Non-pigmented ciliary epithelial cell (primary cell): ENCODE measurements at places on chromosomes 2 and 18.

DNA sequence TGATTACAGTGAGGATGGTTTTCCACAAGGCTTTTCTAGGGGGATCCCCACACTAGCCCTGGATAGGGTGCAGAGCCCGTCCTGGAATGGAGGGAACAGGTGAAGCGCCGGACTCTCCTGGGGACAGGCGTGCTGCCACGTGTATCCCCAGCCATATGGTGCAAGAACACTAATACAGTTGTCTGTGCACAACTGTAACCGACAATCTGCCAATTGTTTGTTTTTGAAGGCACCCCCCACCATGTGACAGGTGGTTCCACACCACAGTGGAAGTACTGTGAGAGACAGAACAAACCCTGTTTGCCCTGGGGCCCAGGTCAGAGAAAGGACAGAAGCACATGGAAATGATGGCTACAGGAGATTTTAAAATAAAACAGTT lies 52.9 kb downstream of the MYCN start:
- DNase-seq, result no peak

GRCh38 chr2:46852598-46852997 lies 63.0 kb downstream of the MCFD2 start:
- no peak for DNase-seq

- no peak for DNase-seq
These were observed 340.4 kb downstream of the NRXN1 start for GRCh38 chr2:50691513-50691912.

GRCh38 chr2:26855466-26855865 lies 7.5 kb downstream of the DPYSL5 start:
- DNase-seq, result no peak

DNA sequence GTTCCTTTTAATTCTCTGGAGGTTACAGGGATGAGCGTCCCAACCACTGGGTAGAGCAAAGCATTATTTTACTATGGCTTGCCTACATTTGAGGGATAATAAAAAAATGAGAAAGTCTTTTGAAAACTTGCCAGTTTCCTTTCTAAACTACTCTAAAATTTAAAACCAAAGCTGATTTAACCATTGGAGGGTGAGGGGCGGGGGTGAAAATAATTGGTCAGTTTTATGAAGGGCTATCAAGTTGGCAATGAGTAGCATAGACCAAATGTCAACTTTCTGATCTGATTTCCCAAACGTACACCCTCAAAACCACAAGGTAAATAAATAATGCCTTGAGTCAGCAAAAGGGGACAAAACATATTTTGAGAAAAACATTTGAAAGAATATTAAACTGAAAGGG lies 85.7 kb upstream of the STK17B start:
- DNase-seq, result no peak

DNA sequence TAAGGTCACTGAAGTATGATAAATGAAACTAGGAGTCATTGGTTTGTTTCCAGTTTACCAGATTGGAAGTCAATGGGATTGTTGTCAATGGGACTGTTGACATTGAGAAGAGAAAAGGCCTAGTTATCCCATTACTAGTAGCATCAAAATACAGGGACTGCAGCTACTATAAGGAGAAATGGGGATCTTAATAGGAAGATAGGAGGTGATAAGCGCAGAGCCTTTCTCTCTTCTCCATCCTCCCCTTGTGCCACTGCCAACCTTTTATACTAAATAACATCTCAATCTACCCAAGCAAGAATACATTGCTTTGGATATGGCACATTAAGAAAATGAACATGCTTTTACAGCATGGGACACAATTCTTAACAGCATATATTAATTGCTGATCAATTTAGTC lies 10.5 kb upstream of the BBS5 start:
- no peak for DNase-seq

GRCh38 chr18:79546781-79547272 lies 132.8 kb upstream of the CTDP1 start:
- no peak for DNase-seq

DNA sequence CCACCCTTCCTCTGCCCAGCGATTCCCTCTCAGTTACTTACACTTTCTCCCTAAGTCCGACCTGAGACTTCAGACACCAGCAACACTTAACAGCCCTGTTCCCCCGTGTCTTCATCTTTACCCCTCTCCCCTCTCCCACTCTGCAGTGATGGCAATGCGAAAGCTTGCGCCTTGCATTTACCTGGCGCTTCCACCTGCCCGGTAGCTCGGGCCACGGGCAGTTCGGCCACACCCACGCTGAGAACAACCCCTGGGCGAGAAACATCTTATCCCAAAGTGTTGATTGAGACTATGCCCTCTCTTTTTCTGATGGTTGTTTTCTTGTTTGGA lies 558 bp downstream of the DNAJC10 start:
- no peak for DNase-seq

DNA sequence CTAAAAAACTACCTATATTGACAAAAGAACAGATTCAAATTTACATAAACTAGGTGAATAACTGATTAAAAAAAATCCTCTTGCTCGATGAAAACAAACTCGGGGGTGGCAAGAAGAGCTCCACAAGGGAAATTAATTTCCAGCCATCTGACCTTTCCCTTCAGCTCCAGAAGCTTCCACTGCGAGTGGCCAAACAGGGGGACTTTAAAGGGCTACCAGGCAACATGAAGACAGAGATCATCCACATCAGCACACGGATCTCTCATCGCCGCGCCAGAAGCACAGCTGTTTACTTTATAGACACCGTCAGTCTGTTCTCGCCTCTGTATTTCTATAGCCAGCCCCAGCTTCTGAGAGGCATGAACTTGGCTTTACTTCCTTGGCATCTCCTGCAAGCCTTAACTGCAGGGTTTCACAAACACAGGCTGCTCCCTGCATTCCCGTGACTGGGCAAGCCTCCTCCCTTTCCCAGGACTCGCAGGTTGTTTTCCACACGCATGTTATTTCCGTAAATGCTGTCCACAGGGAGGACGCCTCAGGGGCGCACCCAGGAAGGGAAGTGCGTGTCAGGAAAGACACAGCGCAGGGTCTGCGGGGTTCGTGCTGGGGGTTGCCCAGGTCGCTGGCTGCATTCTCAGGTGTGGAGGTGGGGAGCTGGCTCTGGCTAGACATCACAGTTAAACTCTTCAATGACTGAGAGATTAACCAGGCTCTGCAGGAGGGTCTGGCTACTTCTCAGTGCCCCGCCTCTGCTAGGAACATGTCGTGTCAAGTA lies 85.0 kb downstream of the USP40 start:
- no peak for DNase-seq

DNA sequence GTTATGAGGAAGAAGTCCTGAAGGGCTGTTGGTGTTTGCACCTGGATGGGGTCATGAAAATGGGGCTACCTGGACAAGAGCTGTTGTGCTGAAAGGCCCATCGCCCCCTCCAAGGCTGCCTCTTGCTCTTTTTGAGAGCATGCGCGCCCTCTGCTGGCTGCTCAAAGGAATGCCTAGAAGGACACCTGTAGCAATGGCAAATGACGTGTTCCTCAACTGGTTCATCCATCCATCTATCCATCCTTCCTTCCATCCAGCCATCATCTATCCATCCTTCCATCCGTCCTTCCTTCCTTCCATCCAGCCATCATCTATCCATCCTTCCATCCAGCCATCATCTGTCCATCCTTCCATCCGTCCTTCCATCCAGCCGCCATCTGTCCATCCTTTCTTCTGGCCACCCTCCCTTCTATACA lies 17.2 kb upstream of the RPL31 start:
- no peak for DNase-seq

- no peak for DNase-seq
These were observed 2.7 kb downstream of the CHAC2 start for GRCh38 chr2:53770264-53770663.

DNA sequence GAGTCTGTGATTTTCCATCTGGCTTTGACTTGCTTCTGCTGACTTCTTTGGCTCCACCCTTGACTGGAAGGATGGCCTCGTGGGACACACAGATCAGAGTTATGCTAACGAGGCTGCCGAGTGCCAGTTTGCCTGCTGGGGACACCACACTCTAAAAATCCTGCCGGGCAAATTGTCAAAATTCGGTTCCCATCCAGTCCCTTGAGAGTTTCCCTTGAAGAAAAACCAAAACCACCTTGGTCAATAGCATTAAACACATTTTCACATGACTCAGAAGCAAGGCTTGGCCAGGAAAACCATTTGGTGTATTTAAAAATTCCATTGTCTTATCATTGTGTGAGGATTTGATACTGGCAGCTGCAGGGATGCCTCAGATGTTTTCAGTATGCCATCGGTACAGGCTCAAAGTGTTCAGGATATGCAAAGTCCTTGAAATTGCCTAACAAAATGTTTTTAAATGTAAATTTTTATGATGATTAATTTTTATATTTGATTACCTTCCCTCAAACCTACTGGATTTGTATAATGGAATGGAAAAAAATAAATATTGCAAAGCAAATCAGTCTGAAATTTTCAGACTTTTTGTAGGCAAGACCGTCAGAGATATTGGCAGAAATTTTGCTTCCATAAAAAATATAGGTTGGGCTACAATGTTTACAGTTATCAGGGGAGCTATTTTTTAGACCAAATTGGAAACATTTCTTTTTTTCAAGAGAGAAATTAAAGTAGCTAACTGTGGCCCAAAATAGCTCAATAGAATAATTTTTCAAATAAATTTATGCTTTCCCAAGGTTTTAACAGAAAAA lies 41.6 kb downstream of the KCNE4 start:
- no peak for DNase-seq

DNA sequence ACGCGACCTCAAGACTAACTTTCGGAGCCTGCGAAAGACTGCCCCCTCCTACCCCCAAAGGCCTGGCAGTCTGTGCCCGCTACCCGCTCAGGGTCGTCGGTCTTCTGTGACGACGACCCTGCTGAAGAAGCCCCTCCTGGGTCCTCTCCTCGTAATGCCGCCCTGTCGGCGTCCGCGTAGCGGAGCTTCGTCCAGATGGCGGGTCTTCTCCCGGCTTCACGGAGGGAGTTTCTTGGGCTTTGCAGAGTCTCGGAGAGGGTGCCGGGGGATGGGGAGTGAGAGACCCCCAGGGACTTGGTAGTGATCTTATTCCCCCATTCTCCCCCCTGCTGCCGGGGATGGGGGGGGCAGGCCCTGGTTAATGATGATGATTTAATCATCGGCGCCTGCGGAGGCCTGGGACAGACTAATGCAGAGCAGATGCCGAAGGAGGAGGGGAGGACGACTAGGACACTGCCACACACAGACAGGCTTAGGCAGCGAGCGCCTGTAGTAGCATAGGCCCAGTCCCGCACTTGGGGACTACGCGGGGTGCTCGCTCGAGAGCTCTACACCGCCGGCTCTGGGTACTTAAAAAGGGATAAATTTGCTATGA lies 528 bp upstream of the PCGF1 start:
- DNase-seq, result no peak

GRCh38 chr2:201515573-201516246 lies 64.2 kb downstream of the STRADB start:
- no peak for DNase-seq

DNA sequence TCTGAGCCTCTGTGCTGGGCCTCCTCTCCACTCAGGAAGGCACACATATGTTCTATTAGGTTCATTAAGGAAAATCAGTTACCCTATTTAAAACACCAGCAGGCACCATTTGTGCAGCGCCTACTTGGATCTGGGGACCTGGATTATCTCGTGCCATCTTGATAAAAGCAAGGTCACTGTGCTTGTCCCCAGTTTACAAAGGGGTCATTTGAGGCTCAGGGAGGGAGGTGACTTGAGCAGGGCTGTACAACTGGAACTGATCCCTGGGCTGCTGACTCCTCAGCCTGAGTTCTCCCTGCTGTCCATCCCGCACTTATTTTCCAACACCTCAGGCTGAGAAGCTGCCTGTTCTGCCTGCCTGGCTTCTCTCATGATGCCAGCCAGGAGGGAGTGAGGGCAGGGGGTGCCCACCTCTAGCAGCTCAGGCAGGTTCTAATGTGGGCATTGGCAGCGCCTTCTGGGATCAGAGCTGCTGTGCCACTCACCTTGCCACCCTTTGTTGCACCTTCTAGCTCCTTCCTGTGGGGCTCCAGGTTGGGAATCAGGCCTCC lies 120.3 kb downstream of the GLI2 start:
- no peak for DNase-seq

DNA sequence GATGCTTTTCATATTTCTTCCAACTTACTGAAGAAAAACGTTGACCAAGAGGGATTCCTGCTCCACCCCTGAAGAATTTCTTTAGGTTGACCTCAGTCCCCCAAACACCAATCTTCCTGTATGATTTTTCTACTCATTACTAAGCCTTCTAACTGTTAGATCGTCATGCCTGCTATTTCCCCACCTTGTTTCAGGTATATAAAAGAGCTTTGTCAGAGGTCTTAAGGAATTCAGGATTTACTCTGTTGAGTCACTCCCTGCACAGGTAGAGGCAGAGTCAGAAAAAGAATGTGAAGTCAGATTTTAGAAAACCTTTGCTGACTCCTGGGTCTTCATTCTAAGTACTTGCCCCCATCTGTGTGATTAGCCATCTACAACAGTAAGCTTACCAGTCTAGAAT lies 83.8 kb upstream of the NOSTRIN start:
- DNase-seq, result no peak

GRCh38 chr18:9973470-9973869 lies 59.7 kb downstream of the VAPA start:
- DNase-seq, result no peak

DNA sequence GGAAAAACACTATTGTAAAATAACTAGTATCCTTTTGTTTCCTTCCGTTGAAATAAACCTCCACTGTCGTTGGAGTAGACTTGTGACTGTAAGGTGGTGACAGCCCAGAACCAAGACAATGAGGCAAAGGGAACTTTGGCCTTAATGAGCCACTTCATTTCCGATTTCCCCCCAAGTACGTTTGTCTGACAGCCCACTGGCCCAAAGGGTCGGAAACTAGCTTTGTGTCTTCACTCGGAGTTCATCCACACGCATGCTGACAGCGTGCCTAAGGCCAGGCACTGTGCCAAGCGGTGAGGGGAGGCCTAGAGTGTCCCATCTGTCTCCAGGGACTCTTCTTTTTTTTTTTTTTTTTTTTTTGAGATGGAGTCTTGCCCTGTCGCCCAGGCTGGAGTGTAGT lies 21.0 kb downstream of the HJURP start:
- DNase-seq, result no peak

DNA sequence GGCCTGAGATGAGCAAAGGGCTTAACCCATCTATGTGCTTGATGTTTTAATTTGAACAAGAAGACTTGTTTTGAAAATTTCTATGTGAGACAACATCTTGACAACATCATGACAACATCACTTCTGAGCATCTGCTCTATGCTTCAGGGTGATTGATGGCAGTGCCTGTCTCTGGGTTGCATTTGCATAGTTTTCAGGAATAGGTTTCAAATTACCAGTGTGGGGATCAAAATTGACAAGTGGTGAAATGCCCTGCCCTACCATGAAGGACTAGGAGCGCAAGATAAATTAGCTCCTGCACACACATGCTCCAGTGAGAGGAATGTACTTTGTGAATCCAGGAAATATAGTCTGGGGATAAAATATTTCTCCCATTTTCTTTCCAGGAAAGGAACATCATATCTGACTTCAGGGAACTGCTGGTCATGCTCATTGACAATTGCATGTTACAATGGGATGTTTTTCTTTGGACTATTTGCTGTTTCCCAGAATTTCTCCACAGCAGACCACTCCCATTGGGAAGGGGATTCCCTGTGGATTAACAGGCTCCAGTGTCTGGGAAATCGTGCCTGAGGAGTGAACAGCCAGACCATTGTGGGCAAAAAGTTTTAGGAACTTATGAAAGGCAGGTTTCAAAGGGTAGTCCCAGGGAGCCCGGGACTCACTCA lies 45.3 kb upstream of the IL1R2 start:
- DNase-seq, result no peak
